ENCODE measurements at places on chromosomes 12 and 14.

- DNase-seq, result no peak
Observed at GRCh38 chr12:75041472-75041871, 168.2 kb downstream of the KCNC2 start.

GRCh38 chr12:114679452-114679875, 4.5 kb downstream of the TBX3 start:
- no peak for DNase-seq

DNA sequence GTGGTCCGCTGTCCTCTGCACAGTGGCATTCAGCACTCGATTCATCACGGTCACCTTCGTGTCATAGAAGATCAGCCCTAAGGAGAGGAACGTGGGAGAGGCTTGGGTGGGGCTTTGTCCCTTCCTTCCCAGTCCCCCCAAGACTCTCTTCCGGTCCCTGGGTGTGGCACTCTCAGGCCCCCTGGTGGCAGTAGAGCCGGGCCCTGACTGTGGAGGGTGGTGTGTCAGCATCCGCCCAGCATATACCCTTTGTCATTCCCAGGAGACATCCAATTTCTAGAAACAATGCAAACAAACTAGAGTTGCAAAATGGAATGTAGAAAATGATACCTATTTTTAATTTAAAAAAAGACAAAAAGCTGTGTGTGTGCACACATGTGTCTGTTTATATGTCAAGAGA, 45.0 kb downstream of the TRAFD1 start:
- DNase-seq, result peak; percentile 27

DNA sequence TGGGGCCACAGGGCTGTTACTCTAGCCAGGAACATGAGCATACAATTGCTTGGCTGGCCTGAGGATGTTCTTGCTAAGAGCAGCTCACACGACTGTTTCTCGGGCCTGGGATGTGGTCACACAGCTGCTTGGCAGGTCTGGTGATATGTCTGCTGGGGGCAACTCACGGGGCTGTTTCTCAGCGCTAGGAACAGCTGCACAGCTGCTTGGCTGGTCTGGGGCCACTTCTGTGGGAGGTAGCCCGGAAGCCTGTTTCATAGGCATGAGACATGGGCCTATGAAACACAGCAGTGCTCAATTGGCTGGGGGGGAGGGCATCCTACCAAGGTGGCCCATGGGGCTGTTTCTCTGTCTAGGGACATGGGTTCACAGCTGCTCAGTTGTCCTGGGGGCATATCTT, 73.4 kb upstream of the DDHD1 start:
- no peak for DNase-seq

- DNase-seq, result peak; percentile 96
Observed at GRCh38 chr14:71117839-71118743, 210.8 kb downstream of the PCNX1 start.

Data from fibroblast of skin of right biceps (primary cell).